Suprapubic skin (tissue), 4 donors: ENCODE measurements at places on chromosomes 3 and 15. TPM values are rescaled to one million over a fixed set of nuclear protein-coding genes. Genes with fewer than 3 reads are reported as not detected.

GRCh38 chr3:70833239-70833960 lies 521.0 kb upstream of the MDFIC2 start:
- DNase-seq = no peak
- no peaks in the 10 kb centered on the region for H3K27me3 ChIP-seq
- no peak overlapping the region for H3K4me3 ChIP-seq
- peaks cover 8% of the 10 kb centered on the region for H3K4me1 ChIP-seq

DNA sequence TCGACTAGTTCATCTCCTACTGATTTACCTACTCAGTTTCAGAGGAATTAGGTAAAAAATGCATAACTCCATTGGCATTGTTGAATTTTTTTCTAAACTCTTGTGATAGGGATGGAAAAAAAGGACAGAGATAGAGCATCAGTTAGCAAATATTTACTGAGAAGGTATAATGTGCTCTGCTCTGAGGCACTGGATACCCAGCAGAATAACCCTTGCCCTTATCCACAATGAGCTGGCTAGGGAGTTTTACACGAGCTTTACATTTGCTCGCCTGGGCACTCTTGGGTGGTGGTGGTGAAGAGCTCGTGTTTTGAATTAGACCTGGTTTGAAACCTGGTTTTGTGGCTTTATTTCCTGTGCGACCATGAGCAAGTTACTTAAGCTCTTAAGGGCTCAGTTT lies 149.6 kb downstream of the RORA start:
- no peak for DNase-seq
- H3K36me3 ChIP-seq = no peaks in the 10 kb centered on the region
- no peaks in the 10 kb centered on the region for H3K27me3 ChIP-seq
- H3K4me3 ChIP-seq = no peak overlapping the region
- no peak overlapping the region for H3K27ac ChIP-seq
- H3K4me1 ChIP-seq = peaks cover 8% of the 10 kb centered on the region

GRCh38 chr3:71211083-71211482 lies 372.4 kb downstream of the FOXP1 start:
- H3K36me3 ChIP-seq = no peaks in the 10 kb centered on the region
- peaks cover 20% of the 10 kb centered on the region for H3K4me1 ChIP-seq
- no peak for DNase-seq
- no peak overlapping the region for H3K4me3 ChIP-seq
- peak overlapping the region; percentile 78 for H3K27ac ChIP-seq

DNA sequence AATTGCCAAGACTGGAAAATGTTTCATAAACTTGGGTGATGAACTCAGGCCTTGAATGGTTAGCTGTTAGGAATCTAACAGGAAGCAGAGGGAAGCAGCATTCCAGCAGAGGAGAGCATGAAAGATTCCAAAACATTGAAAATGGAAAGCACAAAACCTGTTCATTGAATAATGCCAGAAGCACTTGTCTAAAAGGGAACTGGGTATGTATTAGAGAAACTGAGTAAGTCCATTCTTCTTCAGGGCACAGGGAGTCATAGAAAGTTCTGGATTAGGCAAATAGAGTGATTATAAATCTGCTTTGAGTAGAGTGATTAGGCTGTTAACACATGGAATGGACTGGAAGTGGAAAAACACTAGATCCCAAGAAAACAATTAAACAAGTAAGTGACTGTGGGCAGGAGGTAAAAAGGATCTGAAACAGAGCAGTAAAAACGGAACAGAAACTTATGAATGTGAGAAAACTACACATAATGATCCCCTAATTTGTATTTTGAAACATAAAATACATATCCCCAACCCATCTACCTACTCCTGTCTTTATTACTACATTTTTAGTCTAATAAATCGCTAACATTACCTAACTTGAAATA lies 343.4 kb downstream of the TBC1D5 start:
- peaks cover 31% of the 10 kb centered on the region for H3K36me3 ChIP-seq
- no peak overlapping the region for H3K4me3 ChIP-seq
- no peaks in the 10 kb centered on the region for H3K27me3 ChIP-seq

DNA sequence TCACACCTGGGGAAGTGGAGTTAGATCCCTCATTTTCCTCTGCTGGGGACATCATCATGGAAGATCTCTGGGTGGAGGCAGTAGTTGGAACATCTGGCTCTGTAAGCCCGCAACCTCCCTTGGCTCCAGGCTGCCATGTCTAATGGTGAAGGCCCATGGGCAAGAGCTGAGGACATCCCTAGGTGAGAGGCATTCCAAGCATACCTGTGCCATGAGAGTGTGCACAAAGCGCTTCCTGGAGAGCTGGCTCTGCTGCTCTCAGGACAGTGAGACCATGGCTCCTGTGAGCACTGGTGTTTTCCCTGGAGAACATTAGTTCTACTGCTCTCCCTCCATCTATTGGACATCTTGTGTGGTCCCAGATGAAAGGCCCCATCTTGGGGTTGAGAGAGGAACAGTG lies 7.7 kb downstream of the MAPKAPK3 start:
- peak overlapping the region; percentile 56 for H3K27ac ChIP-seq
- H3K27me3 ChIP-seq = no peaks in the 10 kb centered on the region
- no peak for DNase-seq
- no peak overlapping the region for H3K4me3 ChIP-seq
- peaks cover 80% of the 10 kb centered on the region for H3K4me1 ChIP-seq

GRCh38 chr3:14177580-14178246 lies 688 bp downstream of the XPC start:
- no peaks in the 10 kb centered on the region for H3K27me3 ChIP-seq
- H3K36me3 ChIP-seq = peaks cover 6% of the 10 kb centered on the region
- H3K4me3 ChIP-seq = peak overlapping the region; percentile 94

Gene RPL14
- total RNA-seq = 485 TPM

Gene ACAN
- not detected for total RNA-seq
